ENCODE measurements at places on chromosomes 6 and 20.

GRCh38 chr6:49923826-49924225 lies 40.1 kb downstream of the DEFB114 start:
- no peak for DNase-seq

GRCh38 chr20:46171909-46172308 lies 53.8 kb downstream of the CD40 start:
- no peak for DNase-seq

DNA sequence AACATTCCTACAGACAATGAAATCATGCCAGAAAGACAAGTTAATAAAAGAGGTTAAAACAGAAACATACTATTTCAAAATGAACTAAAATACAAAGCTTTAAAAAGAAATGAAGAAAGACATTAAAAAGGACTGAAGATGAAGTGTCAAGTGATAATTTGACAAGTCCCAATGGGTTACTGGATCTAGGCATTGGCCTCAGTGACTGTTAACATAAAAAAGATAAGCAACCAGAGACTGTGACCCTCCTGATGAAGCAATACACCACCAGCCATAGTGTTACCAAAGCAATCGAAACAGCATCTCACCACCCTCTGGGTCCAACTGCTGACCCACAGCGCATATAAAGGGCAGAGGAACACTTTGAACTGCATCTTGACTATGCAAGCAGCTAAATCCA lies 130.3 kb downstream of the FIG4 start:
- DNase-seq = no peak

GRCh38 chr6:116176596-116176995 lies 50.7 kb upstream of the COL10A1 start:
- no peak for DNase-seq

DNA sequence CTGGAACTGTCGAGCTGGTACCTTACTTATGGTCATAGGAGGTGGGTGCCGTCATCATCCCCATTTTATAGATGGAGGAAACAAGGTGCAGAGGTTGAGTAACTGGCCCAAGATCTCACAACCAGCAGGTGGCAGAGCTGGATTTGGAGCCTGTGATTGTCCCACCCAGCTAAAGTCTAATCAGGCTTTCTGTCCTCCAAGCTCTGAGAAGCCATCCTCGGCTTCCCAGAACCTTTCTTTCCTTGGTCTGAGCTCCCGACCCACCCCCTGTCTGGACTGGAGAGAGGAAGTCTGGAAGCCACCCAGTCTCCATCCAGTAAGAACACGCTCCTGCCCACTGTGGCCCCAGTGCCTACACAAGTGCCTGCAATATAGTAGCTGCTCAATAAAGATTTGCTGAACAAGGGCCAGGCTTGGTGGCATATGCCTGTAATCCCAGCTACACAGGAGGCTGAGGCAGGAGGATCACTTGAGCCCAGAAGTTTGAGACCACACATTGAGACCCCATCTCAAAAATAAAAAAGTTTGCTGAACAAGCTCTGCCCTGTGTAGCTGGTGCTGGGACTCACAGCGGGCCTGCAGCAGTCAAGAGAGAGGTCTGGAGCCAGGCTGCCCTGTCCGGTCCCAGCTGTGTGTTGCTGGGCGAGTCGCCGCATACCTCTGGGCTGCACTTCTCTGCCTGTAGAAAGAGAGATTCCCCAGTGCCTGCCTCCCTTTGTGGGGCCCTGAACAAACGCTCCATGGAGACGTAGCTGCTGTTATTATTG lies 32.5 kb upstream of the DLGAP4 start:
- DNase-seq = peak; percentile 2

GRCh38 chr6:155449450-155450239 lies 6.0 kb downstream of the NOX3 start:
- DNase-seq = no peak

- no peak for DNase-seq
Measured at GRCh38 chr6:123526128-123526527, 110.6 kb downstream of the TRDN start.
